AG04450 (cell line): ENCODE measurements at places on chromosomes 2 and 18. TPM values are rescaled to one million over a fixed set of nuclear protein-coding genes. Genes with fewer than 3 reads are reported as not detected.
A peak's percentile ranks its signal among the peaks of the same experiment; 100 is the strongest.

The PAIP2B gene
- polyA plus RNA-seq: 0.12 and 0.24 TPM in 2 replicates

The EFR3B gene
- 0.09 and 0.14 TPM in 2 replicates for polyA plus RNA-seq

DNA sequence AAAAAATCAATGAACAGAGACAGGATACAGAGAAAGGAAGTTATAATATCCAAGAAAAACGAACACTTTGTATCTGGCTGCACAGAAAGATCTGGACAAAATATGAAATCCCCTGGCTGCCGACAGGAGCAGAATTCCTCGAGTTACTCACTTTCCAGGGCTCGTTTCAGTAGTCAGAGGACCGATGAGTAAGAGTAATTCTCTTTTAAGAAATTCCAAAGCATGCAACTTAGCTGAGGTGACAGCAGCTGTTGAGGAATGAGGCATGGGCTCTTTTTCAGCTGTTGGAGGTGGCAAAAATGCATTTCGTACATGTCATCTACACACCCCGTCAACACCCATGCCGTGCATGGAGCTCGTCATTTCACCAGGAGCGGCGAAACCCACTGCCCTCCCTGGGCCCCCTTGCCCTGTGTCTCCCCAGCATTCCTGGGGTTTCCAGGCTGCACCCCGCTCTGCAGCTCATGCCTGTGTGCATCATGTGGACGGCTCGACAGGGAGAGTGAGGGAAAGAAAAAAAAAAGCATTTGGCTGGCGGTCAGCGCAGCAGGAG, 210.8 kb upstream of the SMIM21 start:
- peak; percentile 26 for DNase-seq

DNA sequence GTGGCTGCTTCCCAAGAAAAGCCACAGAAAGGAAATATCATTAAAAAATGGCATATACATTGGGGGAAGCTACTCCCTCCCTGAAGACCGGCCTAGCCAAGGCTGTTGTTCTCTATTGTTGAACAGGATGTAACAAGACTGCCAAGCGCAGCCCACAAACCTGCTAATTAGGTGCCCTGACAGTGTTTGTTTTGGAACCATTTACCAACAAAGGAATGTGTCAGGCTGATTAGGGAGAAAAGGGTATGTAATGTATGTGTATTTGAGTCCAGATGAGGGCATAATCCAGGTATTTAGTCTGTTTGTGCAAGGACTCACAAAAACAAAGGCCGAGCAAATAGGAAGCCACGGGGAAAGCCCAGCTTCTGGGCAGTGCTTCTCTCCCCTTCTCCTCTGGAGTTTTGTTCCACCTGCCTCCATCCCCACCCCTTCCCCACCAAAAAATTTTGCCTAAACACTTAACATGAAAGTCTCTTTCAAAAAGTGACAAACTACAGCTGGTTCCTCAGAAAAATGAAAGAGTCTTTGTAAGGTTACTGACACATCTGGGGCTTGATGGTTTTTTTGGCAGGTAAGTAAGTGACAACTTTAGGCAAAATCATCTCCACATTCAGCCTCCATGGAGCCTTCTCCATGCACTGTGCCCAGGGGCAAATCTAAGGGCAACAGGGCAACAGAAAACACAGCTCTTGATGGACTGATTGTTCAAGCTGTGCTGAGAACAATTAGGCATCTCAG, 78.3 kb upstream of the FZD5 start:
- no peak for DNase-seq

DNA sequence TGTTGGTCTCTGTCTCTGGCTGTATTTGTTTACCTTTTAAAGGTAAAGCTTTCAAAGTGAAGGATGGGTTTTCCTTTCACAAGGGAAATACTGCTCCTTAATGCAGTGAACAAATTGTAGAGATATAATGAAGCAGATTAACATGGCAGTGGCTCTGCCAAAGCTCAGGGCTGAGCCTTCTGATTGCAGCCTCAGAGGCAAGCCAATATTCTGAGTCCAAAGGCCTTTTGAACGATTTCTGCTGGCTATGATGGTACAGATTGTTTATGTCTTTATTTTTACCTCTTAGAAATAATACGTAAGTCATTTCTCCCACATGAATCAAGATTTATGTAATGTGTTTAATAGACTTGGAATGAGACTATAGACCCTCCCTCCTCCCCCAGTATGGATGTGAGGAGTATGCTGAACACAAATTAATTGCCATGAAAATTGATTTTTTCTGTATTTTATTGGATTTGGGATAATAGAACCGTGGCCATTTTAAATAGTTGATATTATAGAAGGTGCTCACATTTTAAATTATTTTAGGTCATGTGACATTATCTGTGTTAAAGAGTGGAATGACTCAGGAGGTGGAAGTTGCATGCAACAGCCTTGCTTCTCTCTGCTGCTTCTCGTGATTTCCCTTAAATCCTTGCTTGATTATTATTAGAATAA, 772 bp downstream of the SCN2A start:
- no peak for DNase-seq
